Panc1 (cell line): ENCODE measurements at places on chromosomes 3 and 15.
A peak's percentile ranks its signal among the peaks of the same experiment; 100 is the strongest.

DNA sequence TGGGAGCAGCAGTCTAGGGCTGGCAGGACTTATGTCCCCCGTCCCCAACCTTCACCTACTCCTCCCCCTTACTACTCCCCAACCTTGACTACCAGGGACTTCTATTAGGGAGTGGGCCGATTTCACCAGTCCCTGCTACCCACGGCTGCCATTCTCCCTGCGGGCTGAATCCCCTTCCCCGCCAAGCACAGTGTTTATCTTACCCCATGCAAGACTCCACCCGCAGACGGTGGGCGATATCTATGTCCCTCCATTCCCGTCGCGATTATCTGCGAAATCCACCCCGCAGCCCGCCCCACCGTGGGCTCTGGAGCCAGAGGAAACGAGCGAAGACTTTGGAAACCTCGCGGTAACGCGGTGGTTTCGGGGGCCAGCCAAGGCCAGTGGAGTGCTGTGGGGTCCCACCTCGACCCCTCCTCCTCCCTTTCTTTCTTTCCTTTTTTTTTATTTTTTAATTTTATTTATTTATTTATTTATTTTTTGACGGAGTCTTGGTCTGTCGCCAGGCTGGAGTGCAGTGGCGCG lies 4.7 kb downstream of the ISLR2 start:
- peaks cover 7% of the 10 kb centered on the region; the same call in 1 of the 2 replicates for H3K27me3 ChIP-seq
- H3K4me3 ChIP-seq: no peak overlapping the region
- DNase-seq: no peak
- no peak overlapping the region for H3K27ac ChIP-seq
- no peaks in the 10 kb centered on the region for H3K36me3 ChIP-seq
- H3K4me1 ChIP-seq: no peaks in the 10 kb centered on the region; the same call in 1 of the 2 replicates

DNA sequence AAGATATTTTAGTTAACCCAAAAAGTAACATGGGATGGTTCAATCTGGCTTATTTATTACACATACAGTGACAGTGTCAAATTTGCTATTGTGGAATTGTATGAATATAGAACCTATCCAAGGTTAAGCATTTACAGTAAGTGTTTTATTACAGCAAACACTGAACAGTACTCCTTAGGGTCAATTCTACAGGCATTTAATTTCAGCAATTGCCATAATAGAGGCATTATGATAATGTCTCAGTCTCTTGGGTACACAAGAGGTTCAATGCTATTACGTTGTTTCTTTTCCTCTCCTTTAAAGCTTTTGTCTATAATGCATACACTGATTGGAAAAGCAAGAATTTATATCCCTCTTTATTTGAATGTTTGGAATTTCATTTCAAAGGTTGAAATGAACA lies 275.7 kb upstream of the NAALADL2 start:
- H3K4me1 ChIP-seq: no peaks in the 10 kb centered on the region
- no peak for DNase-seq

DNA sequence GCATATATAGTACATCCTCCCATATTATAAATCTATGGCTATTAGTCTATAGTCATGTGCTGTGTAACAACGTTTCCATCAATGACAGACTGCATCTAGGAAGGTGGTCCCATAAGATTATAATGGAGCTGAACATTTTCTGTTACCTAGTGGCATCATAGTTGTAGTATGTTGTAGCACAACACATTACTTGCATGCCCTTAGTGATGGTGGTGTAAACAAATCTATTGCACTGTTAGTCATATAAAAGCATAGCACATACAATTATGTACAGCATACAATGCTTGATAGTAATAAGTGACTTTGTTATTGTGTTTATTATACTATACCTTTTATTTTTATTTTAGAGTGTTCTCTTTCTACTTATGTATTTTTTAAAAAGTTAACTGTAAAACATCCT lies 37.4 kb upstream of the TNFSF10 start:
- H3K27me3 ChIP-seq: no peaks in the 10 kb centered on the region
- peaks cover 20% of the 10 kb centered on the region for H3K4me1 ChIP-seq
- H3K27ac ChIP-seq: no peak overlapping the region
- no peak overlapping the region for H3K4me3 ChIP-seq

- H3K36me3 ChIP-seq: no peaks in the 10 kb centered on the region
- H3K27me3 ChIP-seq: no peaks in the 10 kb centered on the region; the same call in 1 of the 2 replicates
- no peaks in the 10 kb centered on the region for H3K4me1 ChIP-seq
- no peak for DNase-seq
Measured at GRCh38 chr3:140073278-140074045, 138.5 kb downstream of the CLSTN2 start.

DNA sequence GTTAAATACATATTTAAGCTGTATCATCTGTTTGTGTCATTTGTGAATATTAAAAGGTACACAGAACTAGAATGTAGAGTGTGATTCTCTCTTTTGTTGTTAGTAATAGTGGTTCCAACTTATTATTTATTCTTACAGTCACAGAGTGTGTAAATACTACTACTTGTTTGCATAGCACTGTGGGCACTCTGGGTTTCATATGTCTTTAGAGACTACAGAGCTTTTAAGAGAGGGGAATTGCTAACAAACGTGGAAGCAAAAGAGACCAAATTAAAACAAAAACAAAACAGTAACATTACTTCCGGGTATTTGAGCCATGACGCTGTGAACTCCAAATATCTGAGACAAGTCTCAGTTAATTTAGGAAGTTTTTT lies 828.0 kb upstream of the DPPA4 start:
- peak overlapping the region; percentile 19 for H3K4me3 ChIP-seq
- no peaks in the 10 kb centered on the region for H3K27me3 ChIP-seq
- no peaks in the 10 kb centered on the region for H3K4me1 ChIP-seq
- no peak for DNase-seq
- H3K36me3 ChIP-seq: no peaks in the 10 kb centered on the region
- H3K27ac ChIP-seq: no peak overlapping the region

DNA sequence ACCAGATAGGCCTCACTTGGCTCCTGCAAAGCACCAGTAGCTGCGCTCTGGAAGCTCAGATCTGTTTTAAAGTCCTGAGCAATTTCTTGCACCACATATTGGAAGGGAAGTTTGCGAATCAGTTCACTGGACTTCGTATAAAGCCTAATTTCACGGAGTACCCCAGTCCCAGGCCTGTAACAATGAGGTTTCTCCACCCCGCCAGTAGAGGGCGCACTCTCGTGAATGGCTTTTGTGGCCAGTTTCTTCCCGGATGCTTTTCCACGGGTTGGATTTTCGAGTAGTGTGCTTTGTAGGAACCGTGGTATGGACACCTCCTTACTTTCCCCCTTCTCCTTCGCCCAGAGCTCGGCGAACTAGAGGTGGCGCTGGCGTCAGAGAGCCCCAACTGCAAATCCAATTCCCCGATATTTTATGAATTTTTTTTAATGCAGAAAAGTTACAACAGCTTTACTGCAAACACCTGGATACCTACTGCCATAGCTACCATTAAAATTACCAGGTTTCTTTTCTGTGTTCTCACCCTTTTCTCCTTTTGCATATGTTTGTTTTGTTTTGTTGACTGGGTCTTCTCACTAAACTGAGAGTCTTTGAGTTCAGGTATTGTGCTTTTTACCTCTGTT lies 13.3 kb downstream of the RARB start:
- peak; percentile 8 for DNase-seq
- no peaks in the 10 kb centered on the region for H3K27me3 ChIP-seq
- H3K4me1 ChIP-seq: no peaks in the 10 kb centered on the region
- no peaks in the 10 kb centered on the region for H3K36me3 ChIP-seq
- no peak overlapping the region for H3K4me3 ChIP-seq

DNA sequence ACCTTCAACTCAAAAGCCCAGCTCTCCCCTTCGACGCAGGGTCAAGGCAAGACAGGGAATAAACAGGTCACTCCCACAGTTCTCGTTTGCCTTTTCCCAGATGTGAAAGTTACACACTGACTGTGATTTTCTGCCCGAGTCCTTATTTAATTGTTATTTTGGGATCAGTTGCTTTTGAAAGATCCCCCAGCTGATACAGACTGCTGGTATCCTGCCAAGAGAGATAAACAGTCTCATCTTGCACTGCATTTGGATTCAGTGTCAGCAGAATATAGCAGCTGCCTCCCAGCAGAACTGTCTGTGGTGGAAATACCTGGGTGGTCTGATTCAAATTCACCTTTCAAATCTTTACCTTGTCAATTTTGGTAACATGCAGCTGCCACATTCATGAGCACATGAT lies 56.0 kb upstream of the FAM3D start:
- no peak overlapping the region for H3K4me3 ChIP-seq
- H3K27ac ChIP-seq: no peak overlapping the region

DNA sequence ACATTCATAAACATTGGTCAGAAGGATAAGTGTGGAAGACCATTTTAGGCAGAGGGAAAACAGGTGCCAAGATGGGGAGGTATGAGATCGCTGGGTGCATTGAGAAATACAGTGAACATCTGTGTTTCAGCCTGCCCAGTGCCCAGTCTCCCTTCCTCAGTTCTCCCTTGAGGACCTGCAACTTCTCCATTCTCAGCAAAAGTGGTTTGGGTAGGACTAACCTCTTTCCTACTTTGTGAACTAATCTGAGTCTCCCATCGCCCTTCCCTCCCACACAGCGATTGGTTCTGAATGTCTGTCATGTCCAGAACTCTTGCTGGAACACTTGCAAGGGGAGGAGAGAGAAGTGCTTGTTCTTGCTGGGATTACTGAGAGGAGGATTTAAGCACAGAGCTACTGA lies 10.9 kb upstream of the CCNL1 start:
- no peaks in the 10 kb centered on the region for H3K36me3 ChIP-seq
- no peak for DNase-seq
- no peak overlapping the region for H3K4me3 ChIP-seq
- no peak overlapping the region; the same call in 1 of the 2 replicates for H3K27ac ChIP-seq
- no peaks in the 10 kb centered on the region for H3K27me3 ChIP-seq

DNA sequence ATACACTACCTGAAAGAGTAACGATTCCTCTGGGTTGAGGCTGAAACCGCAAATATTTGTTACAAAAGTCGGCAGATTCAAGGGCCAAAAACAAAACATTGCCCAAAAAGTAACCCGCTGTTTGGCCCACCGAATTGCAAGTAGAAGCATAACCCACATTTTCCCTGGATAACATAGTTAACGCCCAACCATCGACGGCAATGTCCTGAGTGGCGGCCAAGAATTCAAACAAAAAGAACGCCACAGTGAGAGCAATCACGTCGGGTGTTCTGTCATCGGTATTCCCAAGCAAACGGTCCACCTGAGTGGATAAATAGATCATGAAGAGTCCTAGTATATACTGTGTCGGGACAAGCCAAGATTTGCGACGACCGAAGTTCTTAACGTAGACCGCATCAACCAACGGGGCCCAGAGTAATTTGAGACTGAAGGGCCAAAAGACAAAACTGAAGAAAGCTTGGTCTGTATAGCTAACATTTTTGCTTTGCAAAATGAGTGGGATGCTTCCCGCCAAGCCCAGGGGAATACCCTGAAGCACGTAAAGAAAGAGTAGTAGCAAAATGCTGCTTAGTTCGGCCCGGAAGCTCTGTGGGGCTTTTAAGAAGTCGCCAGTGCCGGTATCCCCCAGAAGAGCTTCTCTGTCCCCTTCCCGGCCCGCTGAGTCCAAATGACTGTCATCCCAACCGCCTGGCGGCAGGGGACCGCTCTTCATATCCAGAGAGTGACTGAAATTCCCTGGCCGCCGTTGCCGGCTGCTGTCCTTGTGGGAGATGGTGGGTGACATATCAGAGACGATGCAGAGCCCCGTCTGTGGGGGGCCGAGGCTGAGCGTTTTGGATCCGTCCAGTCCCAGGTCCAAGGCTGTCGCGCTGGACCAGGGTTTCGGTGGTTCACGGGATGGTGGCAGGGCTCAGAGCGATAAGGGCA lies 750 bp downstream of the SLC33A1 start:
- DNase-seq: no peak
- 0 out of 2 replicates have a peak, but pooled peaks cover 8% of the 10 kb centered on the region for H3K4me1 ChIP-seq
- H3K36me3 ChIP-seq: peaks cover 3% of the 10 kb centered on the region; the same call in 1 of the 2 replicates
- peak overlapping the region; percentile 86 for H3K4me3 ChIP-seq

DNA sequence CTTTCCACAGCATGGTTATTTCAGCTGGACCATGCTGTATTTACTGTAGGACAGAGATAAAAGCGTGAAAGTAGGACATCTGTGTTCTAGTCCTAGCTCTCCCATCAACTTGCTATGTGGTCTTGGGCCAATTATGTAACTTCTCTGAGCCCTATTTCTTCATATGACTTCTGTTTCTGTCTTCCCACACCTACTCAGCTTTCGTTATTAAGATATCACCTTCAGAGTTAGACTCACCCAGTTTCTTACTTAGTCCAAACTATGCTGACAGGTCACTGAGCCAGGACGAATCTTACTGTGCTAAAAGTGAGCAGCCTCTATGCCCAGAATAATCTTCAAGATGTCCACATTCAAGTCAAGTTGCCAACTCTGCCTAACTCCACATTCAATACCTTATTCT lies 283.7 kb downstream of the IL5RA start:
- H3K27me3 ChIP-seq: no peaks in the 10 kb centered on the region
- no peaks in the 10 kb centered on the region for H3K4me1 ChIP-seq
- no peak overlapping the region for H3K27ac ChIP-seq

- no peak overlapping the region for H3K4me3 ChIP-seq
- no peaks in the 10 kb centered on the region; the same call in 1 of the 2 replicates for H3K27me3 ChIP-seq
- no peaks in the 10 kb centered on the region for H3K4me1 ChIP-seq
Measured at GRCh38 chr3:189833996-189834395, 202.8 kb downstream of the TP63 start.
